Right lung (tissue), 10 donors: ENCODE measurements at places on chromosomes 16 and 17. TPM values are rescaled to one million over a fixed set of nuclear protein-coding genes. Genes with fewer than 3 reads are reported as not detected.

CRYBA1 gene
- polyA plus RNA-seq: not detected

CCDC78 gene
- 9.2 TPM for polyA plus RNA-seq

DBNDD1 gene
- 10.3 TPM for polyA plus RNA-seq

PRDM7 gene
- polyA plus RNA-seq: 0.26 TPM

ZBTB4 gene
- polyA plus RNA-seq: 37.7 TPM

- no peak for DNase-seq
These were observed 9.0 kb upstream of the PHAF1 start for GRCh38 chr16:67100569-67101310.

DNA sequence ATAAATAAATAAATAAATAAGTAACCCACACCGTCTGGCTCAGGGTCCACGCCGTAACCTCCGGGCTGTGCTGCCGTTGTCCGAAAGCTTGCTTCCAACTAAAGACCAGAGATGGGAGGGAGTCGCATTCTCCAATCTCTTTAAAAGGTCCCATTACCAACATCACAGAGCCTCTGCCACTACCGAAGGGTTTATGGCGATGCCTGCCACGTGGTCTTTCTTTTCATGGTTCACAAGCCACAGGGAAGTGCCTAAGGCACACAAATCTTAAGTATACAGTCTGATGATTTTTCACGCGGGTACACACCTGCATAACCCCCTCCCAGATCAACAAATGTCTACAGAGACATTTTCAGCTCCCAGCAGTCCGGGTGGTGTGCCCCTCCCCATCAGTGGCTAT, 1.4 kb downstream of the COTL1 start:
- no peak for DNase-seq
